ENCODE measurements at places on chromosomes 1 and 21.

DNA sequence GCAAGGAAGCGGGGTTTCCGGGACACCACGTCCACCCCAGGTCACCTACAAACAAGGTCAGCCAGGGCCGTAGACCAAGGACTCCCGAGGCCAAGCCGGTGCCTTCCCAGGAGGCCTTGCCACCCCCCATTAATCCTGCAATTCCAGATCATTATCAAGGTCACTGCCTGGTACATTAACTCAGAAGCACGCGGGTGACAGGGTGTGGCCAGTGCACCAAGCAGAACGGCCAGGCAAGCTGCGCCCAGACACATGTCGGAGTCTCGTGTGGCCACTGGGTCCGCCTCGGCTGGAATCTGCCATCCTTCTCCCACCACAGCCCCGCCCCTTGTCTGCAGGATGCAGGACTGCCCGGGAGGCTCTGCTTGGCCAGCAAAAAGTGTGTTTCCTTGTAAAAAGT lies 144.7 kb downstream of the PRDM16 start:
- no peak for DNase-seq

DNA sequence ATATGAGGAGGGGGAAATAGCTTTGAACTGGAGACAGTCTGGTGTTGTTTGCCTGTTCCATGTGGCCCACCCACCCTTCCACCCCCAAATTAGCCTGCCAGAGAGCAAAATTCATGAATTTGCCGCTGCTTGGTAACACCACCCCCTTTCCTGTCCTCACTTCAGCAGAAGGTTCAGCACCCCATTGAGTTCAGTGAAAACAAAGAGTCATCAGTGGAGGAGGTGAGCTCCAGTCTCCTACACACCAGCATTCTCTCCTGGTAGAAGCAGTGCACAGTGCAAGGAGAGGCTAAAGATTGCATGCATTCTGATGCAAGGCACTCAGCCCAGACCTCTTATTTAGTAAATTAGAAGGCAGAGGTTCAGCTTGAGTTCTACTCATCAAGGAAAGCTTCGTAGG lies 99.7 kb upstream of the DYNLT5 start:
- no peak for DNase-seq

- no peak for DNase-seq
These were observed 42.2 kb downstream of the AK4 start for GRCh38 chr1:65190229-65190628.

DNA sequence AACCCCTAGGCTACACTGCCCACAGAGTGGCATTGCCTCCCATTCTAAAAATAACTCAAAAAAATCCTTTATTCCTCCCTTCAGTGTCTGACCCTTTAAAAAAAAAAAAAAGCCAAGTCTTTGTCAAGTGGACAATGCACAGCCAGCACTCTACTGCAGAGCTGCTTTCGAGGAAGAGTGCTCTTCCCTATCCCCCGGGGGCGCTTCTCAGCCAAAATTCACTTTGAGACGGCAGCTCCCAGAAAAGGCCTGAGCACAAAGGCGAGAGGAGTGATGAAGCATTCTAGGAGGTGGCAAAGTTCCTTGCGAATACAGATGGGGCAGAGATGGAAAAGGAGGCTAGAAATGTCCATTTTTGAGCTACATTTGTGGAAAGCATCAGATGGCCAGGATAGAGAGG lies 23.3 kb downstream of the EPHA10 start:
- DNase-seq = no peak

- no peak for DNase-seq
These were observed 9.8 kb upstream of the LUZP1 start for GRCh38 chr1:23178414-23178813.

DNA sequence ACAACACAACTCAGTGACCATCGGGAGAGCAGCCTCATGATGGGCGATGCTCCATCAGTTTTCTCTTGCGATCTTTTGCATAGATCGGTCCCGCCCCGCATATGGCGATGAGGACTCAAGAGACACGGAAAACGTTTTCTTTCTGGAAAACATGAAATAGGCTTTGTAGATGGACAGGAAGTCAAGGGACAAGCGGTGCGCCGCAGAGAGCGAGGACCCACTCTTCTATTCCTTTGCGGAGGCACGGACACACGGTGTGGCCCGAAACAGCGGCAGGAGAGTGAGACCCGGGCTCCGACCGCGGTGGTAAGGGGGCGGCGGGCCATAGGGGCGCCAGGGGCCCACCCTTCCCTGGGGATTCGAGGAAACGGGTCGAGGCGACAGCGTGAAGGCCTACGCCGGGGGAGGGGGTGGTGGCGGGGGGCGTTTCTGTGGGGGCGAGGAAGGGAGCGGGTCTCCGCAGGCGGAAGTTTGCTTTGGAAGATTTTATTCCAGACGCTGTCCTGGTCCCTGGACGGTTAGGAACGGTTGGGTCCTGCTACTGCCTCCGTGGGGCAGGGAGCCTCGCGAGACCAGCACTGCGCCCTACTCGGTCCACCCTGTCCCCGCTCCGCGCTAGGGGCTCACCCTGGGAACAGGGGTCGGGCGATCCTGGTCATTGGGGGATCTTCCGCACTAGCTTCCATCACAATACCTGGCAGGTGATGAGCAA lies 796 bp upstream of the TDRKH start:
- peak; percentile 63 for DNase-seq

- DNase-seq = peak; percentile 79
These were observed 251.2 kb downstream of the RRAGC start for GRCh38 chr1:38608202-38608864.

- no peak for DNase-seq
These were observed 4.6 kb downstream of the PGLYRP4 start for GRCh38 chr1:153343811-153344717.

- DNase-seq = no peak
These were observed 441.9 kb upstream of the ADGRL4 start for GRCh38 chr1:79448426-79448825.

DNA sequence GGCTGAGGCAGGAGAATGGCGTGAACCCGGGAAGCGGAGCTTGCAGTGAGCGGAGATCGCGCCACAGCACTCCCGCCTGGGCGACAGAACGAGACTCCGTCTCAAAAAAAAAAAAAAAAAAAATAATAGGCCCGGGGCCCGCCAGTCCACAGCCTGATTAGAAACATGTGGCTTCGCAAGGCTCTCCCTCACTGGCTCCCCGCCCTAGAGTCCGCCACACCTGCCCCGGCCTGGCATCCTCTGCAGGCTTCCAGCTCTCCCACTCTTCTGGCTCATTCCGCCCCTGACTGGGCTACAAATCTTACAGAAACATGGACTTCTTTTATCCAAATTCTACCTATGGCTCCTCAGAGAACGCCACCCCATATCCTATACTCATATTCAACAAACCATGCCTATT lies 32.4 kb downstream of the PGBD5 start:
- DNase-seq = no peak

DNA sequence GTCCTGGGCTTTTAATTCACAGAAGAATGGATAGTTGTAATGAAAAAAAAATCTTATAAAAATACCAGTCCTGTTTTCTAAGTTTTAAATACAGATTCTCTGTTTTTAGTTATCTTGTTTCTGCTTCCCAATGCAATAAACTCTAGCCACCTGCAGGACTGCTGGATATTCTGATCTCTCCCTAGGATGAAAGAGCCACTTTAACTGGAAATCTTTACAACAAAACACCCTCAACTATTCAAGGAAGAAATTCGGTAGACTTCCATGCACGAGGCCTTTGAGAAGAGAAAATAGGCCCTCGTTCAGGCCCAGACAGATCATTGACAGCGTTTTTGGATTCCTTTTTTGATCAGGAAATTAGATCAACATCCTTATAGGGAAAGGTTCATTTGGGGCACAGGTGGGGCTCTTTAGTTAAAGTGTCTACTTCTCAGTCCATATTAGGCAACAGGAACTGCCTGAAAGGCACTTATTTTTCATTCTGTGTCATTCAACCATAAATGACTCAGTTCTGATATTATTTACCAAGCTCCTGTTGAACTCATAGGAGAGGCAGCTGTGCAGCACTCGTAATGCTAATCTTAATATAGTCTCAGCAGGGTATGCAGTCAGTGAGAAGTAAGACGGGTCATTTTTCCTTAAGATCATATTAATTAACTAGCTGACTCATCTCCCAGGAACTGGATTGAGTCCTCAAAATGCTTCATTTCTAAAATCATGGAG lies 71.1 kb upstream of the ERRFI1 start:
- DNase-seq = no peak

DNA sequence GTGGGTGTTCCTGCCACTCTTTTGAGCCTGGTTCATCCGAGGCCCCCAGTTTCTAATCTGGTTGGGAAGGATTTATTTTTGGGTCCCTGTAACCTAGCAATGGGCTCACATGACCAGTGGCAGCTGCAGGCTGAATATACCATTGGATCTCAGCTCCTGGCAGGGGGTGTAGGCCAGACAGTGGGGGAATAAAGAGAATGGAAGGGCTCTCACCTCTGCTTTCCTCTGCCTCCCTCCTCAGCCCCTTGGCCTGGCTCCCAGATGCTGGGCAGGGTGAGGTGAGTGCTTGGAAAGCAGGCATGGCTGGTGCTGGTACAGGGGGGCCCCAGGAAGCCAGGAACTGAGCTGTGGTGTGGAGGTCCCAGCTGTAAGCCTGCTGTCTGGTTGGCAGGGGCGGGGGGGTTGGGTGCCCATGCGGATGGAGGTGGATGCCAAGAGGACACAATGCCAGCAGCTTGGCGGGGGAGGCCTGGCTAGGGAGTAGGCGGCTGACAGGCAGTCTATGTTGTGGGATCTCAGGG lies 3.6 kb upstream of the GPR61 start:
- DNase-seq = no peak

DNA sequence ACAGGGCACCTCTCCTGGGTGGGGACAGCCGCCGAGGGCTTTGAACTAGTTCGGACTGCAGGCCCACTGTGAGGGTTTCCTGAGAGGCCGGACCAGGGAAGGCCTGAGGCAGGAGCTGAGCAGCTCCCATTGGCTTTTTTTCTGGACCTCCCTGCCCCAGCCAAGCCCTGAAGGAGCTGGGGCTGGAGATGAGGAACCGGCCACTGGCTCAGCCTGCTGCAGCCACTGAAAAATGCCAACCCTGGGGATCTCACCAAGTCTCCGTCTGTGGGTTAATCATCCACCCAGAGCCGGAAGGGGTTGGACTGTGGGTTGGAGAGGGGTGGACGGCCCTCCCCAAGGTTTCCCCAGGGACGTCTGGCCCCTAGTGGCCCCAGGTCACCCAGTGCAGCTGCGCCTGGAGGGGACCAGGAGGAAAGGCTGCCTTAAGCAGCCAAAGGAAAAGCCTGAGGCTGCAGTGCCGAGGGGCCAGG lies 2.5 kb downstream of the VWA1 start:
- no peak for DNase-seq

GRCh38 chr1:16992675-16993074 lies 12.3 kb upstream of the MFAP2 start:
- no peak for DNase-seq

GRCh38 chr1:11524465-11525150 lies 45.7 kb downstream of the DISP3 start:
- no peak for DNase-seq

DNA sequence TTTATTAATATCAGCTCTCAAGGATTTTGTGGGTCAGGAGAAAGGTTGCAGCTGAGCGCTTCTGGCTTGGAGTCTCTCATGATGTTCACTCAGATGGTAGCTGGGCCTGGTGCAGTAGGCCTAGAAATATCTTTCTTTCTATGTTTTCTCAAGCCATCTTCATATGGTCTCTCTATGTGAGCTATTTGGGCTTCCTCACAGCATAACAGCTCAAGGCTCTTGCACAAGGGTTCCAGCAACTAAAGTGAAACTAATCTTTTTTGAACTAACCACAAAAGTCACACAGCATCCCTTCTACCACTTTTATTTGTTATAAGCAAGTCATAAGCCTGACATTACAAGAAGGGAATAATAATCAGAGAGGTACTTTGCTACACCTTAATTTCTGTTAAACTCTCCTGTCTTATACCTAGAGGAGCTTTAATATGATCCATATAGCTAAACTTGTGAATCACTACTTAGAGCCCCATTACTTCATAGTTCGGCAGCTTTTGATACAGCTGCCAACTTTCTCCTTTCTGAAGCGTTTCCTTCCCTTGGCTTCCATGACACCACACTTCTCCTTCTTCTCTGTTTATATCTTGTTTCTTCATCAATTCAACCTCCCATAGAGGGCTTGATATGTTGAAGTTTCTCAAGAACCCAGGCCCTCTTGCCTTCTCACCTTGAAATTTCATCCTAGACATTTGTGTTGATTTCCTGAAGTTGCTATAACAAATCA lies 720.2 kb downstream of the LTN1 start:
- no peak for DNase-seq

GRCh38 chr1:42822800-42823392 lies 5.7 kb upstream of the SVBP start:
- no peak for DNase-seq

DNA sequence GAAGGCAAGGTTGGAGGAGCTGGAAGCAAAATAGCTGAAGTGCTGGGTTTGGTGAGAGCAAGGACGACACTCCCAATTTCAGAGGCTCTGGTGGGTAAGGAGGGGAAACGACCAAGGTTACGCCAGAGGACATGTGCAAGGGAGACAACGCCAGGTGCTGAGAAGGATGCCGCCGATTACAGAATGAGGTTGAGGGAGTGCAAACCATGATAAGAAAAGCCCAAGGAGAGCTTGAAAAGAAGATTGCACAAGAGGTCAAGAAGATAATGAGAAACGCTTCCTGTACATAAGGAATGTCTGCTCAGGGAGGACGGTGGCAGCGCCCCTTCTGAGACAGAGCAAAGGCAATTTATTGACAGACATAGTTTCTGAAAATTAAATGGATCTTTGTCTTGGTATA lies 382.0 kb upstream of the PROX1 start:
- DNase-seq = no peak

GRCh38 chr1:228190778-228191177 lies 17.1 kb upstream of the OBSCN start:
- DNase-seq = no peak

GRCh38 chr1:109732390-109732881 lies 8.4 kb downstream of the GSTM3 start:
- no peak for DNase-seq

DNA sequence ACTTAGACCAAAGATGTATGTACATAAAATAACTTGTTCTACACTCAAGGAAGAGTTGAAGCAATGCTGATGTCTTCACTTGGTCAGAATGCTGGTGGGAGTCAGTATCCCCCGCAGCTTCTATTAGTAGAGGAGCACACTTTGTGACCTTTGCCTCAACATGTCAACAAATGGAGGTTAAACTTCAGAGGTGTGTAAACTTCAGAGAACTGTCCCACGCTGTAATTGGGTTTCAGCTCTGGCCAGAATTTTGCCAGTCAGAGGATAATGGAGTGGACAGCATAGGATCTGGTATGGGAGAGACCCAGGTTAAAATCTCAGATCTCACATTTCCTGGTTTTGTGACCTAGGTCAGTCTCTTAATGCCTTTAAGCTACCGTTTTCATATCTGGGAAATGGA lies 107.6 kb upstream of the ZNF644 start:
- no peak for DNase-seq

- DNase-seq = no peak
These were observed 846 bp downstream of the NSUN4 start for GRCh38 chr1:46341222-46342083.

Data from glutamatergic neuron (in vitro differentiated cells).